Transverse colon (tissue), 4 donors: ENCODE measurements at places on chromosomes 7 and 10.
A peak's percentile ranks its signal among the peaks of the same experiment; 100 is the strongest.

DNA sequence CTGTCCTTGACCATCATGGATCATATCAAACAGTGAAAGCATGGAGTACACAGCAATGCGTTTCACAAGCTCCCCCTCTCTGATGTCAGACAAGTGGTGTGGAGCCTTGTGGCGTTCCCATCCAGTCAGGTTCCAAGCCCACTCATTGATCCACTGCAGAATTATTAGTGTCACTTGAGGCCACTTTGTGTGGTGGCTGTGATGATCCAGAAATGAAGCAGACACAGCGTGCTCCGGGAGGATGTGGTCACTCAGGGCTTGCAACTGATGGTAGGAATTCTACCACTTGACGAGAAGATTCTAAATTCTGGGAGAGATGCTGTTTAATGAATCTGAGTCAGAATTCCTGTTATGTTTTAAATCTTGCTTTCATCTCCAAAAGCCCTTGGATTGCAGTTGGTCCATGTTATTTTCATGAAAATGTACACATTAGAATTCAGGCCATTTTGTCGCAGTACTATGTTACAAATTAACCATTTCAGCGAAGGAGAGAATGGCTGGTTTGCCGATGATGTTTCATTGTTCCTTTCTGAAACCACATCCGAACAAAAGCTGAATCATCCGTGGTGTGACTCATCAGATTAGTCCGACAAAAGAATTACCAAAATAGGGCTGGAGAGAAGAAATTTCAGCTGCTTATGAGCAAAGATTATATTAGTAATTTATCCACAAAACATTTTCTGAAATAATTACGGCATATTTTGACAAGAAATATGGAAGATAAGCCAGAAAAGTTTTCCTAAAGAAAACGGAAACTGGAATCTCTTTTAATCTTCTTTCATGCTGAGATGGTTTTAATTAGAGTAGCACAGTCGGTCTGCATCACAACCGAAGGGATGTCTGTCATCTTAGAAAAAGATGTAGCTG lies 48.1 kb downstream of the INSYN2A start:
- DNase-seq = no peak

GRCh38 chr10:33876584-33877400 lies 542.3 kb upstream of the NRP1 start:
- peak; percentile 64 for DNase-seq

- DNase-seq = no peak
Measured at GRCh38 chr7:24788961-24789576, 31.8 kb upstream of the GSDME start.

DNA sequence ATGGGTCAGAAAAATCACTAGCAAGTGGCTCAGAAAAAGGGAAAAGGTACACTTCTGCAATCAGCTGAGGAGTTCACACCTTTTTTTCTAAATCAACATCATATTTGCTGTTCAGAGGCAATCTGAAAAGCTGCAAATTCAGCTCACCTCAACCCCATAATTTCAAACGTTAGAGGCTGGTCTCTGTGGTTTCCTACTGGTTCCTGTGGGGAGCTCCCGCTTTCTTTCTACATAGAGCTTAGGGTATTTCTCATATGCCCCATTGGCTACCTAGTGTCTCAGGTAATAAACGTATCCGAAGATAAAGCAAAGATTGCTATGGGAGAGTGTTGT lies 5.2 kb upstream of the ZNF22 start:
- no peak for DNase-seq

GRCh38 chr7:1323178-1324027 lies 90.7 kb downstream of the UNCX start:
- no peak for DNase-seq

GRCh38 chr7:92967238-92967637 lies 130.9 kb upstream of the CDK6 start:
- no peak for DNase-seq

DNA sequence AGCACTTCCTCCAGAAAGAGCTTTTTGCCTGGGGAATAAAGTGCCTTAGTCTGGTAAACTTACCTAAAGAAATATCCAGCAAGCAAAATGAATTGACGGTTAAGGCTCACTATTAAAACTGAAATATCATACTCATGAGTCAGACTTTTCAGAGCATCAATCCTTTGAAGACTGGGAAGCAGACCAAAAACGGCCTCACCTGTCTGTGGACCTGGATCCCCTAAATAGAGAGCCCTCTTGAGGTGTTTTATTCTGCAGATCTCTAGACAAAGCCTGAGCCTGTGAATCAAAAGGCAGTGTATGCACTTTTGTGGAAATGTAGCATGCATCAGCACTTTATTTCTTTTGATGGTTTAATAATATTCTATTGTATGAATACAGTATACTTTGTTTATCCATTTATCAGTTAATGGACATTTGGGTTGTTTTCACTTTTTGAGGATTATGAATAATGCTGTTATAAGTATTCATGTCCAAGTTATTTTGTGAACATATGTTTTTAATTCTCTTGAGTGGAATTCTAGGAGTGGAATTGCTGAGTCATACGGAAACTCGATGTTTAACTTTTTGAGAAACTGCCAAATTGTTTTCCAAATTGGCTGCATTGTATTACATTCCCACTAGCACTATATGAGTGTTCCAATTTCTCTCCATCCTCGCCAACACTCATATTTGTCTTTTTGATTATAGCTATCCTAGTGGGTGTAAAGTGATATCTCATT lies 449.0 kb upstream of the IGFBP3 start:
- no peak for DNase-seq

DNA sequence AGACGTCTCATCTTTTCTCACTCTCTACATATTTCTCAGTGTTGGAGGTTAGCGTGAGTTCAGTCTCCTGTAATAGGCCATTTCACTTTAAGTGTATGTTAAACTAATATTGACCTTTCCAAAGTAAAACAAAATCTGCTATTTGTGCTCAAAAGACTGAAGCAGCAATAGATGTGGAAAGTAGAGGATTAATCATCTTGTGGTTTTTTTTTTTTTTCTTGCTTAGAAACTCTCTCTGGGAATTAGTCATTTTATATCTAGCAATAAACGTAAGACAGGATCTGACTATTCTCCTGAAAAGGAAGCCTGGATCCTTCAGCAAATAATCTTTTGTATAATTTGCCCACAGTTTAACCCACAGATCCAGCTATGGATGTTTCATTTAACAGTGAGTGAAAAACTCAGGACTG lies 81.7 kb downstream of the NRP1 start:
- DNase-seq = no peak

DNA sequence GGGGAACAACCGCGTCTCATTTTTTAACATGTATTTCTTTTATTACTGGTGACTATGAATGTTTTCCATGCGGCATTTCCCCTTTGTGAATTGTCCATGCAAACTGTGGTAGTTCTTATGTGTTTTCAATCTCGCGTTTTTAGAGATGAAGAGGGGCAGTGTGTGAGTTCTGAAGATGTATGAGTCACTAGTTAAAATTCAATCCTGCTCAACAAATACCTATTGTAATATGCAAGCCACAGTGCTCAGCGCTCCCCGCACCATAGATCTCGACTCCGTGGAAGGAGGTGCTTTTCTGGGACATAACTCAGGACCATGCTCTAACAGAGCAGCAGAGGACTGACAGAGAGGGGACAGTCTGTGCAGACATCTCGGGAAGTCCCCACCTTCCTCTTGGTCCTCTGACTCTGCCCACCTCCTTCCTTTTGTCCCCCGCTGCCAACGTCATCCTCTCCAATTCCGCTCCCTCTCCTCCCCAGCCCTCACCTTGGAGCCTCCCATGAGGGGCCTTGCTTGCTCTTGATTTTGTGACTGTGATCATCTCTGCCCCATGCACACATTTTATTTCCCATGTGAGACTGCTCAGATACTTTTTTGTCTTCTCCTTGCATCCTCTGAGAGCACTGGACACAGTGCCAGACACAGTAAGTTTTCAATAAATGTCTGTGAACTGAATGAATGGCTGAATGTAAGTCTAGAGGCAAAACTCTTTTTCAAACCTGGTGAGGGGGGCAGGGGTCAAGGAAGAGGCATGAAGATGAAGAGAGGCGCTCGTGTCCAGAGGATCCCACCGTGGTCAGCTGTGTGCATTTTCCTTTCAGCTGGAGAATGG lies 42.7 kb upstream of the PLEKHA1 start:
- DNase-seq = no peak

DNA sequence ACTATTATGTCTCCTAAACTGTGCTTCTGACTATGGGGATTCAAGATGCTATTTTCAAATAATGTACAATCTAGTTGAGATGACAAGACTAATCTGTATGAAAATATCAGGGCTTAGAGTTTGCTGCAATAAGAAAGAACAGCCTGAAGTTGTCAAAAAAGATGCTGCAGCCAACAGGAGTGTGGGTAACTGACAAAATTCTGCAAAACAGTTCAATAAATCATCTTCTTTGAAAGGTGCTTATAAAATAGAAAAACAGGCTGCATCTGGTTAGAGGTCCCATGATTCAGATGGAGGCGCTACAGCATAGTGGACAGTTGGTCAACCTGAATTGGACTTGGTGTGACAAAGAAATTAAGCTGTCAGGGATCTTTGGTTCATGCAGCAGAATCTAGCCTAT lies 511.0 kb downstream of the XPNPEP1 start:
- no peak for DNase-seq

- DNase-seq = peak; percentile 19
Measured at GRCh38 chr7:124276005-124276622, 243.2 kb upstream of the TMEM229A start.

GRCh38 chr7:69411466-69411865 lies 186.8 kb upstream of the AUTS2 start:
- DNase-seq = no peak

DNA sequence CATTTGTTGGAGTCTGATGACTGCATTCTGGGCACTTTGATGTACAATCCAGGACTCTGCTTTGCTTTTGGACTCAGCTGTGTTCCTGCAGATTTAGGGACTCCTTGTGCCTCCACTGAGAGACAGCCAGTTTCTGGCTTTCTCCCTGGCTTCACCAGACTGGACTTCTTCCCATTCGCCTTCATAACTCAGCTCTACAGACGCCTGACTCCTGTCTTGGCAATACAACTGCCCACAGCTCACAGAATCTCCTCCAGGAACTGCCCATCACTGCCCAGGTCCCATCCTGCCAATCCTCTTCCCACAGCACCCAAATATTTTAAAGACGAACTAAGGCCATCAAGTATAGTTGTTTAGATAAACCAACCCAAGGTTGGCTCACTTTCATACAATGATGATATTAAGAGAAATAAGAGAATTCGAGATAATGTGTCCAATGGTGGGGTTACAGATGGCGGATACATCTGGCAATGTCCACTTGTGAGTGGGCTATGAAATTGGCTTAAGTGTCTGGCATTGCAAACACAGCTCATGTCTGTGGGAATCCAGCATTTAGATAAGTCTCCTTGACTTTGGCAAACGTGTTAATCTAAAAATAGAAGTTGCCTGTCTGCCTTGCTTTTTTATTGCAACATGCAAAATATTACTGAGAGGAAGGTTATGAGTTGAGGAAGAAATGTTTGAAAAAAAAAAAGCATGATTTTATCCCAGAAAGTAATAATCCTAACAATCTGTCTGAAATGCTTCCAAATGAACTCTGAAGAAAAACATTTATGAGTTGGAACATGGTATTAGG lies 95.1 kb downstream of the ITGA8 start:
- DNase-seq = no peak

- peak; percentile 65 for DNase-seq
Measured at GRCh38 chr7:3712841-3713240, 411.8 kb downstream of the SDK1 start.

- DNase-seq = no peak
Measured at GRCh38 chr10:115001506-115002381, 63.7 kb downstream of the TRUB1 start.

- DNase-seq = no peak
Measured at GRCh38 chr7:27905951-27906350, 166.0 kb downstream of the TAX1BP1 start.

DNA sequence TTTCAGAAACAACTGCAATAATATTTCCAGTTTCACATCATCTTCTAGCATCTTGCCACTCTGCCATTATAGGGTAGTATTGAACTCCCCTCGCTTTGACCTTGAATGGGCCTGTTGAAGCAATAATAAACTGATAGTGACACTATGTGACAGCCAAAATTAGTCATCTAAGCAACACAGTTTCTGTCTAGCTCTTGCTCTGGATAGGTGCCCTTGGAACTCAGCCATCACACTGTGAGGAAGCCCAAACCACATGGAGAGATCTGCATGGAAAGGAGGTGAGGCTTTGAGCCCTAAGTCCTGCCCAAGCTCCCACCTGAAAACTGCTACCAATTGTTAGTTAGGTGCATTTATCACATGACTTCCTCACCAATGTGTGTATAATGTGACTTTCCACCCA lies 18.1 kb upstream of the KCND2 start:
- no peak for DNase-seq

GRCh38 chr10:58844680-58845079 lies 331.8 kb upstream of the PHYHIPL start:
- no peak for DNase-seq

DNA sequence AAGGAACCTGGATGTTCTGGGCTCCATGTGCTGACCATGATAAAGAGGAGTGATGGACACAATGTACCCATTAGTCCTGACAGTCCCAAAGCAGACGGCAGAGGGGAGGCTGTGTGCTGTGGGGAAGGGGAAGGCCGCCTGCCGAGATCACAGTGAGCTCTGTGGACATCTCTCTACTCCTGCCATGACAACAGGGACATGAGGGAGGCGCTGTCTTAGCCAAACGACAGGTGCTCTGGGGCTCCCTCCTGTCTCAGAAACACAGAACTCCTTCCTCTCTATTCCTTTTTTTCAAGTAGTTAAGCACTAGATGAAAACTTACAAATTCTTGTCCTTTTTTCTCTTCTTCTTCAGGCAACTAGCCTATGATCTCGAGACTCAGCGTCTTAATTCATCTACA lies 113.1 kb downstream of the RNF32 start:
- DNase-seq = no peak

GRCh38 chr7:137846827-137847567 lies at the start of gene DGKI:
Gene DGKI, minus strand, starts transcription at chr7:137846974.
- DNase-seq = no peak

GRCh38 chr7:82384779-82385178 lies 58.8 kb downstream of the CACNA2D1 start:
- DNase-seq = no peak

DNA sequence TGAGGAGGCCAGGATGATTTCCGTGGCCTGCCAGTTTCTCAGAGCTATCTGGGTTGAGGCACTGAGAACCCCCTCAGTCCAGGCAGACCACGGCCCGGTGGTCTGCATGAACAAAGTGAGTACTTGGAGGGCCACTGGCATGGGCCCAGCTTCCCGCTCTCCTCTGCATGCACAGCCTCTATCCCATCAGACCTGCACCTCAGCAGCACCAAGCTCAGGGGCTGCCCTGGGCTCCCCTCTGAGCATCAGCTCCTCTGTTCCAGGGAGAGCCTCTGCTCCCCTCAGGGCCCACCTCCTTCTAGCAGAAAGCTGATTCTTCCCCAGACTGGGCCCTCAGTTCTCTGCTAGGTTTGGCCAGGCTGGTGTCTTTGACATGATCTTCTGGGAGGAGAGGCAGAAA lies 469.9 kb downstream of the DNAJB6 start:
- no peak for DNase-seq

- no peak for DNase-seq
Measured at GRCh38 chr7:129741743-129742213, 130.3 kb downstream of the NRF1 start.

- DNase-seq = no peak
Measured at GRCh38 chr10:114996542-114996941, 58.5 kb downstream of the TRUB1 start.

- DNase-seq = no peak
Measured at GRCh38 chr10:107733328-107734130, 569.0 kb upstream of the SORCS1 start.

GRCh38 chr10:4069491-4069890 lies 284.5 kb upstream of the KLF6 start:
- DNase-seq = no peak
